ENCODE measurements at places on chromosomes 3 and 15.

DNA sequence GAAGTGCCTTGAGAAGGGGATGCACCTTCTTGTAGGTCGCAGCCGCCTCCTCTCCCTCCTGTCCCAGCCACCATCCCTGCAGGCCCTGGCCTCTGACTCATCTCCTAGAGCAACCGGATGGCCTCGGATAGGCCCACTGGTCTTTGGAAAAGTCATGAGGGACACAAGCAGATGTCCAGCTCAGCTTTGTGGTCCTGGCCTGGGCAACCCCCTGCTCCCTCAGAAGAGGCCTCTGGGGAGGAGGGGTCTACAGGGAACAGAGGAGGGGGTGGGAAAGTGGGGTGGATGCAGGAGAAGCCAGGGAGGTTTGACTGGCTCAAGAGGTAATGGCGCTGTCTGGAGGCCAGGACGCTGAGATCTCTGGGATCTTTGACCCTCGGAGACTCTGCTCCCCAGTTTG is 259.2 kb upstream of the TLE3 start:
- DNase-seq, result no peak

GRCh38 chr15:38689522-38689921 is 124.9 kb upstream of the RASGRP1 start:
- DNase-seq, result no peak

GRCh38 chr3:102595057-102595456 is 160.2 kb downstream of the ZPLD1 start:
- no peak for DNase-seq

GRCh38 chr15:29119847-29120246 is 149.8 kb downstream of the NSMCE3 start:
- DNase-seq, result no peak

GRCh38 chr3:120566243-120566975 is 29.7 kb upstream of the NDUFB4 start:
- DNase-seq, result no peak

- DNase-seq, result no peak
Observed at GRCh38 chr3:50260942-50261441, 8.0 kb upstream of the SEMA3B start.

GRCh38 chr3:128605091-128606046 is 45.2 kb downstream of the RPN1 start:
- no peak for DNase-seq

DNA sequence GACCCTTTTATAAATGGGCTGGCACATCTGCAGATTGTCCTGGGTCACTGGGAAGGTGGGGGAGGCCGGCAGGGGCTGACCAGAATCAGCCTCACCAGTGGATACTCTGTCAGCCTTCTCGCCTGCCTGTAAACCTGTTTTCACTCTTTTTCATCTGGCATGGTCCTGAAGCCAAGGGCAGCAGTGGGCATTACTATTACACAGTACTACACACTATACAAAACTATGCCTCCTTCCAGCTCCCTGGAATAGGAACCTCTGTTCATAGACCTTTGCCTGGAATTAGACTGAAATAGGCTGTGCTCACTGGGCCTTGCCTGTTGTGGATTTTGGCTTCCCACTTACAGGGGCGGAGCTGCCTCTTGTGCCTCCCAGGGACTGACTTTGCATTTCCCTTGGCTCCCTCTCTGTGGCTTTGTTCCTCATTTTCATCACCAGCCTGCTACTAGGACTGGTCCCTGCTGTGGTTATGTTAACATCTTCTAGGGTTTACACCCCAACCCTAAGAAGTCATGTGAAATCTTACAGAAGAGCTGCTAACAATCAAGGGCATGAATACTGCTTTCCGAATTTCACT is 120.7 kb downstream of the FNDC3B start:
- peak; percentile 57 for DNase-seq

GRCh38 chr3:3196148-3196861 is 16.8 kb upstream of the CRBN start:
- DNase-seq, result no peak

- DNase-seq, result no peak
Observed at GRCh38 chr15:62946940-62947339, 95.6 kb upstream of the TPM1 start.

GRCh38 chr3:116265976-116266584 is 179.2 kb downstream of the LSAMP start:
- no peak for DNase-seq

- DNase-seq, result no peak
Observed at GRCh38 chr3:77242371-77242770, 202.5 kb downstream of the ROBO2 start.

DNA sequence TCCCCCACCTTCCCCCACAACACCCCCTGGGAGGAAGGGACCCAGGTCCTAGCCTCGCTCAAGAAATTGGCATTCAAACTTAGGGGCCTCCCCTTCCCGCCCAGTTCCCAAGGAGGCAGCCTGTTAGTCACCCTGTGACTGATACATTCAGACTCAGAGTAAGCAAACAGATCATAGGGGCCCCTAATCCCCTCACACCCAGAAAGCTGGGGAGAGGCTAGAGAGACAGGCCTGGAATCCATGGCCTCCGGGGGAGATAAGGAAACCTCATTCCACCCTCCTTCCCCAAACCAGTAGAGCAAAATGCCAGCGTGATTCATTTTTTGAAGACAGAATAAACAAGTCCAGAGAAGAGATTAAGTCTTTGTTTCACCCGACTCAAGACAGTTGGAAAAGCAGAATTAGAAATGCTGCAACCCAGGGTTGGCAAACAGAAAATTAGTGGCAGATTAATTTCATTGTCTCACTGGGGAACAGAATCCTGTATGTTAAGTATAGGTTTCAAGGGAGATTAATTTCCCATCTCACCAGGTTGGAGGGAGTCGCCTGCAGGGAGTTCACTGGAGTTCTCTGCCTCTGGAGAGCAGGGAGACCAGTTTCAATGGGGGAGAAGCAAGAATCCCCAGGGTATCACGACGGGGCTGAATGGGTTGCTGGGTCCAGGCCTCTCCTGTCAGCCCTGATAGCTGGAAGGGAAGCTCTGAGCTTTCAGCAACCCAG is 268.3 kb downstream of the UACA start:
- DNase-seq, result no peak

- DNase-seq, result peak; percentile 31
Observed at GRCh38 chr15:72365844-72366243, 10.0 kb downstream of the HEXA start.

- no peak for DNase-seq
Observed at GRCh38 chr3:21877214-21877754, 126.3 kb upstream of the ZNF385D start.

DNA sequence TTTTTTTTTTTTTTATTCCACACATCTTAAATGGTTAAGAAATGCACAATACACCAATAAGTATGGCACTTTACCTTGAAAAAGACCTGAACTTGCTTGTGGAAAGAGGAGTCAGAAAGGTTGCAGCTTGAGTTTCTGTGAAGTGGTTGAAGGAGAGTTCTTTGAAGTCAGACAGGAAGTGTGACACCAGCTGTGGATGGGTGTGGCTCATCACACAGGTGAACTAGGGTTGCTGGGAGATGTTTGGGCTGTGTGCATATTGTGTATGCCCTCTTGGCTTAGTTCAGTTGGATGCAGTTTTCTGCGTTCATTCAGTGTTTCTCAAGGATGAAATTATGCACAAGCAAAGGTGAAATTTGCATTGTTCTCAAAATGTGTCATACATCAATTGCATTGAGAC is 6.3 kb downstream of the AEN start:
- DNase-seq, result no peak

DNA sequence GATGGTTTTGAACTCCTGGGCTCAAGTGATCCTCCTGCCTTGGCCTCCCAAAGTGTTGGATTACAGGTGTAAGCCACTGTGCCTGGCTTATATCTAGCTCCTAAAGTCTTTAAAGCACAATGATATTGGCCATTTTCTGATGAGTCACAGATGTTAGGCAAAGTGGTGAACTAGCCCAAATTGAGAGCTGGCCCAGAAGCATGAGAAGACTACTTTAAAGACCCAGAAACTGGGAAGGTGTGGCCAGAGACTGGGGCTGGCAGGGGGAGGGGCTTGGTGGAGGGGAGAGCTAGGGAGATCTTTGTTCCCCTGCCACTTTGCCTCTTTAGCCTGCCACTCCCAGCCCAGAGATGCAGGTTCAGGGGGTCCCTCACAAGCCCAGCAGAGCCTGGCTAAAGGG is 21.6 kb downstream of the CHRNA3 start:
- no peak for DNase-seq

GRCh38 chr3:23829242-23829934 is 23.6 kb downstream of the UBE2E1 start:
- DNase-seq, result peak; percentile 56

GRCh38 chr15:88834211-88834812 is 31.1 kb downstream of the ACAN start:
- DNase-seq, result no peak

DNA sequence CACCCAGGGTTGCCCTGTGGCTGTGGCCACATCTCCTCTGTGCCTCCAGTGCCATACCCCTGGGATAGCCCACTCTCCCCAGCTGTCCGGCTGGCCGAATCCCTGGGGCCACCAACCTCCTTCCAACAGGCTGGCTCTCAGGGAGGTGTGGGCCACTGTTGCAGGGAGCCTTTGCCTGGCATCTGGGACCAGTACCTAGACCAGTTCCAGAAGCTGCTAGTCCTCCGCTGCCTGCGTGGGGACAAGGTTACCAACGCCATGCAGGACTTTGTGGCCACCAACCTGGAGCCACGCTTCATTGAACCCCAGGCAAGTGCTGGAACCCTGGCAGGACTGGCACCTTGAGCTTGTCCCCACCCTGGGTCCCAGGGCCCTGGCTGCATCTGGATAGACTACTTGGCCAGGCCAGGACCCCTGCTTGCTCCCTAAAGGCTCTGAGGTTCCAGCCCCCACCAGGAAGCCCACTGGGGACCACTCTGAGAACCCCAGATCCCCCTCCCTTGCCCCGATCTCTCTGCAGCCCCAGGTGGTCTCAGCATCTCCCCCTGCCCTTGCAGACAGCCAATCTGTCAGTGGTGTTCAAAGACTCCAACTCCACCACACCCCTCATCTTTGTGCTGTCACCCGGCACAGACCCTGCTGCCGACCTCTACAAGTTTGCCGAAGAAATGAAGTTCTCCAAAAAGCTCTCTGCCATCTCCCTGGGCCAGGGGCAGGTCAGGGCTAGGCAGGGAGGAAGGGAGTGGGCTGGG is 50.0 kb downstream of the SEMA3G start:
- DNase-seq, result no peak

DNA sequence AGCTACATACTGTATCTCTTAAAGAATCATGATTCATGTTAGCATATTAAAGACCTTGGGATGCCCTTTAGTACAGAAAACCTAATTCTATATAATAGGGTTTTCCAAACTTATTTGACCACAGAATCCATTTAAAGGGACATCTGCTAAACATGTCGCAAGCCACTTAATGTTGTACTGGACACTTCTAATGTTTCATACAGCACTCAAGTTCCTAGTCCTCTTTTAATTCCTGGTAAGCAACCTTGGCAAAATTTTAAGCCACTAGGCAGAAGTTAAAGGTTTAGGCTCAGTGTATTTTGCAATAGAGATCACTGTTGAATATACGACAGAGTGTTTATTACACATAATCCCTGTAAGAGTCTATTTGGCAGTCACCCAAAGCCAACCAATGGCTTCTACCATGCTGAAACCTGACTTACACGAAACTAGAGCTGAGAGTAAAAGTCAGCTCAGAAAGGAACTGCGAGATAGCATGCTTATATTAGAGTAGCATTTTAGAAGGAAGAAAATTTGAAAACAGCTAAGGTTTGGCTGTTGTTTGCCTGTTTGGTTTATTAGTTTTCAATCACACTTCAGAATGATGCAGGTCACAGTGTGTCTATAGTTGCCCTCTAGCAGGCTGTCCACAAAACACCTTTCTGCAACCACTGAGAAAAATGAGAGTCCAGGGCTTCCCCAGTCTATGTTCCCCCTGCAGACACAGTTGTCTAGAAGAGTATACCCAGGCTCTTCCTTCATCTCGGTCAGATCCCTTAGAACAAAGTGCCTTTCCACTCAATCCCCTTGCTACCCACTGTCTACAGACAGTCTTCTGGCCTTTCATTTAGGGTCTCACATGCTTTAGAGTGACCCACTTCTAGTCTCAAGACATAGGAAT is 104.4 kb downstream of the FMN1 start:
- no peak for DNase-seq

DNA sequence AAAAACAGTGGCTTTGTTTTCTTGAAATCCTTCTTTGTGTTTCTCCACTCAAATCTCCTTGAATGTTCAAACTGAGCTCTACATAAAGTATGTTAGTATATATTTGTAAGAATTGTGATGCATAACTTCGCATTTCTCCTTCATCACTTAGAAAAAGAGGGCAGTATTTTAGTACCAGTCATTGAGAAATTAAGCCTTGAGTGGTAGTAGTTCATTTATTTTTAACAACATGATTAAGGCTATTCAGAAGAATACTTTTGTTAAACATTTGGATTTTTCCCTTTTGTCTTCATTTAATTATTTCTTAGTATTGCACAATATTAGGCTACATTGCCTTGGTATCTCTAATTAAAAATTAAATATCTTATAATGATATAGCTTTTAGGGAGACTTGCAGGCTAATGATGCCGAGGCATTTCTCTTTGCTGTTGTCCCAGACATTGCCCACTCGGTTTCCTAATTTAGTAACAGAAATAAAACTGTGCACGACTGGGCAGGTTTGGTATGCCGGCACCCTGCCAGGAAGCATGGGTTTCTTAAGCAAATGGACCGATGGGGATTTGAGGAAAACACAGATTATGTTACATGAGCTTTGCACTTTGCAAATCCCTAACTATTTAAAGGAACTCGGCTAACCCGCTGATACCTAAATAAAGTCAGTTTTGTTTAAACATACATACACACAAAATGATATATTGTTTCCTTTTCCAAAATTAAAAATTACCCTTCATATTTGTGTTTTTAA is 54.7 kb downstream of the LRRC28 start:
- DNase-seq, result no peak

Measured in SIG-M5 (cell line).